Right cardiac atrium (tissue), 5 donors: ENCODE measurements at places on chromosomes 16 and 17.

GRCh38 chr17:36742267-36743000, 141.1 kb downstream of the MRM1 start:
- no peak for DNase-seq

DNA sequence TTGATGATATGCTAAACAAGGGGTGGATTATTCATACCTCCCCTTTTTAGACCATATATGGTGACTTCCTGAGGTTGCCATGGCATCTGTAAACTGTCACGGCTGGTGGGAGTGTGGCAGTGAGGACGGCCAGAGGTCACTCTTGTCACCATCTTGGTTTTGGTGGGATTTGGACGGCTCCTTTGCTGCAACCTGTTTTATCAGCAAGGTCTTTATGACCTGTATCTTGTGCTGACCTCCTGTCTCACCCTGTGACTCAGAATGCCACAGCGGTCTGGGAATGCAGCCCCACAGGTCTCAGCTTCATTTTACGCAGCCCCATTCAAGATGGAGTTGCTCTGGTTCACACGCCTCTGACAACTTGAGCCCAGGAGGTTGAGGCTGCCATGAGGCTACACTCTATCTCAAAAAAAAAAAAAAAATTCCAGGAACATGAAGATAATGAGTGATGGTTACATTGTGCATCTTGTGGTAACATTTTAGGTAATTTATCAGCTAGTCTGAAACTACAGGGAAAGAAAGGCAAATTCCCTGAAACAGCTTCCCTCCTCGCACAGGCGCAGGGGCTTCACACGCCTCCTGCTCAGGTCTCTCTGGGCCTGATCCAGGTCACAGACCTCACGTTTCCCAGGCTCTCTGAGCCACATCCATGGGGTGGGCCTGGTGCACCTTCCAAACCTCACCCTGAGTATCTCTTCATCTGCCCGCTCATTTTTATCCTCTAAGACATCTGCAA, 15.3 kb upstream of the UBE2I start:
- no peak for DNase-seq

- DNase-seq, result no peak
Measured at GRCh38 chr16:19639986-19640421, 78.0 kb downstream of the KNOP1 start.

GRCh38 chr17:43014649-43015542, 7.3 kb downstream of the VAT1 start:
- peak; percentile 52 for DNase-seq

DNA sequence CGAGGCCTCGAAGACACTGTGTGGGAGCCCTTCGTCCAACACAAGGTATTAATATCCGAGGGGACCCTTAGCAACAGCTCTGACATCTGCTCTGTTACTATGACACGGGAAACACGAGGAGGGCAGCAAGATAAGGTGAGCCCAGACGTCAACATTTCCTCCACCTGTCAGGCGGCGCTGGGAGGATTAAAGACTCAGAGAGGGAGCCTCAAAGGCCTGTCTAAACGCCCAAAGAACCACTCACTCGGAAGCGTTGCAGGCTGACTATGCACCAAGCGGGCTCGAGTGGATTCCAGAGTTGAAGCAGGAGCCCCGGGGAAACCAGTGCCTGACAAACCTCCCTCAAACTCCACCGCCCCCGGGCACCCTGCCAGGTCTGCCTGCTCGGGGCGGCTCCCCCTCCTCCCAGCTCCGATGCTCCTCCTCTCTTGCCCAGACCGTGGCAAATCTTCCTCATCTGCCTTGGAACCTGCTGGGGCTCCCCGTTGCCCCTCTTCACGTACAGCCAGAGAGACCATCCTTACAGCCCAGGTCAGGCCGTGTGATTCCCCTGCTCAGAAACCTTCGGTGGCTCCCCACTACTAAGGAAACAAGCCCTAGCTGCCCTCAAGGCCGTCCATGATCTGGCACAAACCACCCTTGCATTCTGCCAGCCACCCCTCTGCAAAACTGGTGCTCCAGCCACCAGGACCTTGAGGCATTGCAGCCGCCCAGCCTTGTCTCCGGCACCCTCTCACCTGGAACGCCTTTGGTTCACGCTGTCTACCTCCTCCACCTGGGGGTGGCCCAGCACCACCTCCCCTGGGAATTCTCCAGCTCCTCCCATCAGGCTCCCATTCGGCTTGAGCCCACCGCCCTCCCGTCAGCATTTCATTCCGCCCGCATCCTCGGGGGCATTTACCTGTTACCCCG, 16.2 kb downstream of the RPH3AL start:
- DNase-seq, result peak; percentile 92

- no peak for DNase-seq
Measured at GRCh38 chr17:63438092-63439051, 7.7 kb downstream of the CYB561 start.

DNA sequence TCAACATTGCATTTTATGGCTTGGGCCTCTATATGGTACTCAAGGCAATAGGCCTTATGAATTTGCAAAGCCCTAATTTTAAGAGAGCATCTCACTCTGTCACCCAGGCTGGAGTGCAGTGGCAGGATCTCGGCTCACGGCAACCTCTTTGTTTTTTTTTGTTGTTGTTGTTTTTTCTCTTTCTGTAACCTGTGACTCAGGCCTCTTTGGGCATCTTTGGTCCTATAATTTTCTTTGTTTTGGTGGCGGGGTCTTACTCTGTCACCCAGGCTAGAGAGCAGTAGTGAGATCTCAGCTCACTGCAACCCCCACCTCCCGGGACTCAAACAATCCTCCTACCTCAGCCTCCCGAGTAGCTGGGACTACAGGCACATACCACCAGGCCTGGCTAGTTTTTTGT, 21.8 kb upstream of the HERPUD1 start:
- DNase-seq, result no peak

- DNase-seq, result no peak
Measured at GRCh38 chr16:11276896-11277593, 765 bp upstream of the PRM2 start.

DNA sequence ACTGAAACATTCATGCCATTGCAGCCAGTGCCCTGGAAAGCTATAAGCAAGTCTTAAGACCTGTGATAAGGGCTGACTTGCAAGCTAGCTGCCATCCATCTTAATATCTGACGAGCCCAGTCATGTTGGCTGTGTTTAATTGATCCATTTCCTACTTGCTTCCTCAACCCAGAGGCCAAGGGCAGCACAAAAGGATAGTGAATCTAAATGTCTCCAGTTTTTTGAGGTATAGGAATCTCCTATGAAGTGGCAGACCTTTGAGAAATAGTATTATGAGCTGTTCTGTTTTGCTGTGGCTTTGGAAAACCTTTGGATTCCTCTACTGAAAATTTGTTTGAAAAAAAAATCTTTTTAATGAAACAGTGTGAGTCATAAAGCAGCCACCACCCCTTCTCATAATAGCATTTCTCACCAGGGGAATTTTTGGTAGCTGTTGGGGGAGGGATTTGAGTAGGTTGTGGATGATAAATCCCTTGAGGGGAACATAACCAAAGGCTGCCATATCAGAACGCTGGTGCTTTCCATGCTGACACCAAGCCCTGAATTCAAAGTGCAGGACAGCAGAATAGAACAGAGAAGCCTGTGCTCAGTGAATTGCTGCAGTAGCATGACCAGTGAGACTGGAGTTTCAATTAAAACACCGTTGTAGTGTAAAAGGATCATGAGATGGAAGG, 12.9 kb downstream of the ZNRF1 start:
- no peak for DNase-seq

DNA sequence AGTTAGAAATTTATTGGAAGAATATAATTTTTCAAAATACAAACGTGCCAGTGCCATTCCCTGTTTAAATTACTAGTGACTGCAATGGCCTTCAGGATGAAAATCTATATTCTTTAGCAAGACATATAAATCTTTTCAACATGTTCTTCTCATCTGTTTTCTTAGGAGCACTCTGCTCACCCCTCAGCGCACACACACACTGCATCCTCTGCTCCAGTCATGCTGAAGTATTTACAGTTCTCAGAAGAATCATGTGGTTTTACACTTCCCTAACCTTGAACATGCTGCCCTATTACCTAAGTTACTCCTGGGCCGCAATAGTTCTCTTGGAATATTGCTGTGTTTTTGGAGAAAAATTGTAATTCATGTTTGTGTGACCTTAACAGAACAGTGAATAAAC, 820.6 kb downstream of the CDH8 start:
- DNase-seq, result no peak

GRCh38 chr16:78386557-78387324, 287.3 kb downstream of the WWOX start:
- no peak for DNase-seq

DNA sequence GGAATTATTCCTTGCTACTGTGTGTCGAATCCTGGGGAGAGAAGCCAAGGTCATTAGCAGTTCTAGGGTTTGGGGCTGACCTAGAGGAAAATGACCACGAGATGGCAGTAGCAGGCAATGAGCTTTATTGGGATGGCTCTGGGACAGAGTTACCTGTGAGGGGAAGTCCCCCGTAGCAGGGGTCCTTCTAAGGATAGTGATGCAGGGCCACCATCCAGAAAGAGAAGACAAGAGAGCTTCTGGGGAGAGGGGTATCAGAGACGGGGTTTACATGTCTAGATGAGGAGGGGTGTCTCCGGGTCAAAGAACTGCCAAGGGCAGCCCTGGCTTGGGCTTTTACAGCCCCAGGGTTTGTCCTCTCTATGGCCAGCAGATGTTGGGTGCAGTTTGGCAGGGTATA, 6.4 kb upstream of the GGT6 start:
- peak; percentile 64 for DNase-seq

- no peak for DNase-seq
Measured at GRCh38 chr16:23640615-23640930, 537 bp downstream of the PALB2 start.

DNA sequence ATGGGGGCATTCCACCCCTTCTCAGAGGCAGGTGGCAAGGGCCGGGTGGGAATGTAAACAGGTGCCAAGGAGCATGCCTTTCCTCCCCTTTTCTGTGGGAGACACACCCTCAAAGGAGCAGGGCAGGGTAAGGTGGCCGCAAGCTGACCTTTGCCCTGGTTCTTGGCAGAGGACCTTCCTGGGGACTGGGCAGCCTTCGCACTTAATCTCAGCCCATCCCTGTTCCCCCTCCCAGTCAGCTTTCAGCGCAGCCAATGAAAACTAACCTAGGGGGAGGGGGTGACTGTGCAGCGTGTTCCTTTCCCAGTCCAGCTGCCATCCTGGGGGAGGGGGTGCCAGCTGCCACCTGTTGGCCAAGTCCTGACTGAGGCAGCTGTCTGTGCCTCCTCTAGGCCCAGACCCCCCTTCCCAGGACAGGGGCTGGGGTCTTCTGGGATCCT, 2.8 kb downstream of the TRAF4 start:
- peak; percentile 70 for DNase-seq
